ENCODE measurements at places on chromosomes 12 and 14. TPM values are rescaled to one million over a fixed set of nuclear protein-coding genes. Genes with fewer than 3 reads are reported as not detected.
A peak's percentile ranks its signal among the peaks of the same experiment; 100 is the strongest.

SMAGP gene
- 10.7 TPM for total RNA-seq

DNA sequence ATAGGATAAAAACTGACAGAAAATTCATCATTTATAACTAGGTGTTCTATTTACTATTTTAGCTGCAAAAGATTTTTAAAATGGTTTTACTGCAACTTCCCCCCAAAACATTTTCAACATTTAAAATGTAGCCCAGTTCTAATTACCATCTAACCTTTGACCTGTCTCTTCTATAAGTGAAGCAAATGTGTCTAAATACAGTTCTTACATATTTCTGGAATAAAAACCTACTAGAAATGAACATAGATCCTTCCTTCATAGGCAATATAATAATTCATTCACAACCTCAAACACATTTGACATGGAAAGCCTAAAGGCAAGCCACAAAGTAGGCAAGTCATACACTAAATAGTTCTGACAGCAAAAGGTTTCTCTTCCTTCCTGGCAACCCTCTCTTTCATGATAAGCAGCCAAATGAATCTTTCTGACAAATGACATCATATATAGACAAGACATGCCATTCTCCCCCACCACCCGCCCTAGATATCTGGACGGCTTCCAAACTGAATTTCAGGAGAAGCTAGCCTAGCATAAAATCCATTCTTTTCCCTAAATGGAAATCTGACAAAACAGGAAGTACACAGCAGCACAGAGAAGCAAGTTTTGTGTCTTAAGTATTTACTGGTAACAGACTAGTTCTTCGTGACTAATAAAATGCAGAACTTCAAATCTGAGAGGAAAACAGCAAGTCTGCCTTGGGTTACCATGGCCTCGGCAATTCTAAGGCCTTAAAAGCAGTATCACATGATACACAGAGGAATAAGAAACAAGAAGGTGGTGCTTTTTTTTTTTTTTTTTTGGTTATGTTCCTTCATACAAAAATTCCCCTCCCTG lies 17.2 kb upstream of the ARID4A start:
- peak; percentile 15 for DNase-seq
- no peaks in the 10 kb centered on the region for H3K36me3 ChIP-seq
- H3K27me3 ChIP-seq, result no peaks in the 10 kb centered on the region
- H3K27ac ChIP-seq, result peak overlapping the region; percentile 59

- no peaks in the 10 kb centered on the region for H3K27me3 ChIP-seq
- no peaks in the 10 kb centered on the region for H3K36me3 ChIP-seq
- no peak for DNase-seq
- H3K27ac ChIP-seq, result no peak overlapping the region
Observed at GRCh38 chr14:94977016-94977415, 180.3 kb downstream of the DICER1 start.

DNA sequence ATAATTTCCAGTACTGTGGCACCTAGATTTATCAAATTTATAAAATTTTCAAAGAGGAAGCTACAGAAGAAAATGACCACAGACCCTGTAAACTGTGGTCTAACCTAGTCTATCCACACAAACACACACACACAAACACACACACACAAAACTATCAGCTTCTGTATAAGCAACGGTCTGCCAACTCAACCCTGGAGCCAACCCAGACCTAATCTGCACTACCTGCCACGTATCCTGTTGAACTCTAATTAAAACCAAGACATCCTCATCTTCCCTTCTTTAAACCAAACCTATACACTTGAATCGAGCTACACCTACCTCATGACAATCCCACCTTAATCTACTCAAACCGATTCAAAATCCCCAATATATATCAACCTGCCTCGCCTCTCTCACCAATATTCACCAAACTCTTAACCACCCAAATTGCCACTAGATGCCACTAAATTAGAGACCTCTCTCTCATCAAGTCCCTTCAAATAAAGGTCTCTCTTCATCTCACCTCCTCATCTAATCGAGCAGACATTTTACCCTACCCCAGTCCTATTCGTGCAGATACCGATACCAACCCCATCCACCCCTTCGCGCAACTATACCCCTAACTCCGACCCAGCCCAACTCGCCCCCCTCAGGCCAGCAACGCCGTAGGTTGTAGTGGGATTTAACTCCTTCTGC lies 808 bp downstream of the ACIN1 start:
- H3K27me3 ChIP-seq, result no peaks in the 10 kb centered on the region
- peaks cover 5% of the 10 kb centered on the region for H3K4me1 ChIP-seq
- H3K27ac ChIP-seq, result peak overlapping the region; percentile 99
- H3K36me3 ChIP-seq, result no peaks in the 10 kb centered on the region
- no peak for DNase-seq

GRCh38 chr12:5456906-5457305 lies 25.0 kb downstream of the NTF3 start:
- no peak for DNase-seq
- no peaks in the 10 kb centered on the region for H3K27me3 ChIP-seq
- no peaks in the 10 kb centered on the region for H3K4me1 ChIP-seq
- no peak overlapping the region for H3K4me3 ChIP-seq
- no peak overlapping the region for H3K27ac ChIP-seq
- no peaks in the 10 kb centered on the region for H3K36me3 ChIP-seq

GRCh38 chr12:107760207-107760808 lies 629 bp downstream of the PRDM4 start:
- no peaks in the 10 kb centered on the region for H3K4me1 ChIP-seq
- H3K27ac ChIP-seq, result peak overlapping the region; percentile 57
- H3K4me3 ChIP-seq, result peak overlapping the region; percentile 75
- no peaks in the 10 kb centered on the region for H3K27me3 ChIP-seq
- DNase-seq, result peak; percentile 23

DNA sequence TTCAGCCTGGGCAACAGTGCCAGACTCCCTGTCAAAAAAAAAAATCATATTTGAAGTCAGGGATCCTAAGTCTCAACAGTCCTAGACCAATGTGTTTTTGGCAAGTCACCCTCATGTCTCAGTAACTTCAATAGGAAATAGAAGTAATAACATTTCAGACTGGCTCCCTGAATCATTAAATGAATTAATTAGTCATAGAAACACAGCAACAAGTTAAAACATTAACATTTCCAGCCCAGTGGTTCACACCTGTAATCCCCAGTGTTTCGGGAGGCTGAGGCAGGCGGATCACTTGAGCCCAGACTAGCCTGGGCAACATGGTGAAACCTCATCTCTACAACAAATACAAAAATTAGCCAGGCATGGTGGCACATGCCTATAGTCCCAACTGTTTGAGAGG lies 125.2 kb downstream of the GTF2A1 start:
- no peak overlapping the region for H3K27ac ChIP-seq
- no peaks in the 10 kb centered on the region for H3K27me3 ChIP-seq
- no peaks in the 10 kb centered on the region for H3K36me3 ChIP-seq
- DNase-seq, result no peak
- no peaks in the 10 kb centered on the region for H3K4me1 ChIP-seq

GRCh38 chr12:53492188-53492587 lies 7.1 kb downstream of the MAP3K12 start:
- H3K27me3 ChIP-seq, result no peaks in the 10 kb centered on the region
- no peaks in the 10 kb centered on the region for H3K36me3 ChIP-seq
- H3K27ac ChIP-seq, result peak overlapping the region; percentile 89
- no peak for DNase-seq
